ENCODE measurements at places on chromosomes 7 and 10.

GRCh38 chr10:112373912-112374338 lies at the start of gene ACSL5:
ACSL5 (plus strand) TSS chr10:112374116; CDS start chr10:112394947, 20,831 bp downstream.
- no peak for DNase-seq

GRCh38 chr10:79374312-79375191 lies 27.3 kb downstream of the PPIF start:
- peak; percentile 58 for DNase-seq

GRCh38 chr7:73976761-73977618 lies 51.0 kb upstream of the ELN start:
- no peak for DNase-seq

GRCh38 chr7:140080919-140081318 lies 18.2 kb upstream of the PARP12 start:
- no peak for DNase-seq

- no peak for DNase-seq
These were observed 11.5 kb upstream of the C10orf53 start for GRCh38 chr10:49667991-49668390.

- DNase-seq = peak; percentile 19
These were observed 5.5 kb downstream of the ELOVL3 start for GRCh38 chr10:102231357-102232318.
